Stimulated activated CD4-positive, alpha-beta T cell treated with anti-CD3 and anti-CD28 coated beads, Interleukin-2, amount 100 ng/mL, for 24 hours (primary cell): ENCODE measurements at places on chromosomes 5 and 9.
A peak's percentile ranks its signal among the peaks of the same experiment; 100 is the strongest.

DNA sequence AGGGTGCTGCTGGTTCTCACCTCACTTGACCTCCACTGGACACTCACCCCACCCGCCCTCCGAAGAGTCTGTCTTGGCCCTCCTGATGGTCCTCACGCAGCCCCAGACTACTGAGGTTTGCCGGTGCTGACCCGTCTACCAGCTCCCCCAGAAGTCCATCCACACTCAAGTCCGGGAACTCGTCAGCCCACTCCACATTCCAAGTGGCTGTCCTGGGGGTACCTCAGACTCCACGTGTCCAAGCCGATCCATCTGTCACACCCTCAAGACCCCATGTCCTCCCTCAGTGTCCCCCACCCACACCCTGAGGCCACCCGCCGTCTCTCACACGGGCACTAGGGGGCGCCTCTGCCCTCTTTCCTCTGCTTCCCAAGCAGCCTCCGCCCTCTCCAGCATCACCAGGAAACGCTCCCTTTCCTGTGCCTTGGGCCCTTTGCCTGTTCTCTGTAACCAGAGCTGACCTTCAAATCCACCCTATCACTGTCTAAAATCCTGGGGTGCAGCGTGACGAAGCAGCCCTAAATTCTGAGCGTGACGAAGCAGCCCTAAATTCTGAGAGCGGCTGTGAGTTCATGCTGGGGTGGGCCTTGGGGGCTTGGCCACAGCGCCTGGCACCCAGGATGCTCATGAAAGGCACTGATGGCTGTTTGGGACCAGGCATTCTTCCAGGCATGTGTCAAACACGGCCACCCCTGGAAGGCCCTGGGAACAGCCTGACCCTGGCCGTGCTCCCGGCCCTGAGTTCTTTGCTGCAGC, 95.7 kb downstream of the KCNT1 start:
- peak; percentile 42 for DNase-seq

DNA sequence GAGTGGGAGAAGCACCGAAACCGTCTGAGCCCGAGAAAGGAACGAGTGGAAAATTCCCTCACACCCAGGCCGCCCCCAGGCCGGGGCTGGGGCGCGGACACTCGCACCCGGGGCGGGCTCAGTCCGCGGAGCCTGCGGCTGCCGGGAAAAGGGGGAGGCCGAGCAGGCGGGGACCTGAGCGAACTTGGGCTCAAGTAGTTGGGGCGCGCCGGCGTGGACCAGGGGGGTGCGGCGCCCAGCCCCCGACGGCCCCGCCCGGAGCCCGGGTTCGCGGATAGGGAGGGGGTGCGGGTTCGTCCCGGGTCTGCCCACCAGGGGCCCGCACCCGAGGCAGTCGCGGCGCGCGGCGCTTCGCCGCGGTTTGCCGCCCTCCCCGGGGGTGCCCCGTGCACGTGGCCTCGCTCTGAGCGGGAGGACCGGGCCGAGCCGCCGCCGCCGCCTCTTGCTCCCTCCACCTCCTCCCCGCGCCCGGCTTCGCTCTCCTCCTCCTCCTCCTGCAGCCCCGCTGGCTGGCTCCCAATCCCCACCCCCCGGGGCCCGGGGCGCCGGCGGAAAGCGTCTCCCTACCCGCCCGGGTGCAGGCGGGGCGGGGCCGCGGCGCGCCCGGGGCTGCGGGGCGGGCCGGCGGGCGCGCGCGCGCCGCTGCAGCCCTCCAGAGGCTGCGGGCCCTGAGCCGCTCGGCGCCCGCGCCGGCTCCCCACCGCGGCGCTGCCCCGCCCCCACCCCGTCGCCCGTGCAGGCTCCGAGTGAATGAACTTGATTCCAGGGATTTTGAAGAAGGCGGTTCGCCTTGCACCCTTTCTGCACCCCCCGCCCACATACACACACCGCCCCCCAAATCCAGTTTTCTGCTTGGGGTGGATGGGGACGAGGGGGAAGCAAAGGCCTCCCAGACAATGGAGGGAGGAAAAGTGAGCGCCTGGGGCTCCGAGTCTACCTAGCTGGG, 1.3 kb upstream of the NFIB start:
- peak; percentile 28 for DNase-seq

DNA sequence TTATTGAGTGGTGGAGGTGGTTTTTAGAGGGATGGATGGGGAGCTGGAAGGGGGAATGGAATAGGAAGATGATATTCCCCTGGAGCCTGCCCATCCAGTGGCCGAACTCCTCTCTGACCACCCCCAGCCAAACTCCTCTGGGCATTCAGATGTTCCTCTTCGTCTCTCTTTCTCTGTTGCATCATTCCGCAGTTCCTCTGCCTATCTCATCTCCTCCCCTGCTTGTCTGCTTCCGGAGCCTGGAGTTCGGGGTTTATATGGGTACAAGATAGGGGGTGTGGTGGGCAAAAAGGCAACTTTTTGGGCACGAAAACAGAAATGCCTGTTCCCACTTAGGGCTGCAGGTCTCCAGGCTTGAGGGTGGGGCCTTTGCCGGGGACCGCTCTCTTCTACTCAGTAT, 12.2 kb upstream of the CDK5RAP2 start:
- no peak for DNase-seq

DNA sequence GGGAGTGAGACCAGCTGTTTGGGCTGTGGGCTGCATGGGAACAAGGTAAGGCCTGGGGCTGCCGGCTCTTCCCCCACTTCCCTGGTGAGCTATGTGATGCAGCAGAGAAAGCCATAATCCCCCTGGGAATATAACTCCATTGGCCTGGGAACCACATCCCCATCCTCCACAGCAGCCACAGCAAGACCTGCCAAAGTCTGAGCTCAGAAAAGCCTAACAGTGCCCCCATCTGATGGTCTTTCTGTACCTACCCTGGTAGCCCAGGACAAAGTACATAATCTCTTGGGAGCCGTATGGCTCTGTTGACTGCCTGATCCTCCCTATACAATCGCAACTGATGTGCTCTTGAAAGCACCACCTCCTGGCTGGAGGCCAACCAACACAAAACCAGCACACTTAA, 432.6 kb downstream of the CDH18 start:
- no peak for DNase-seq

DNA sequence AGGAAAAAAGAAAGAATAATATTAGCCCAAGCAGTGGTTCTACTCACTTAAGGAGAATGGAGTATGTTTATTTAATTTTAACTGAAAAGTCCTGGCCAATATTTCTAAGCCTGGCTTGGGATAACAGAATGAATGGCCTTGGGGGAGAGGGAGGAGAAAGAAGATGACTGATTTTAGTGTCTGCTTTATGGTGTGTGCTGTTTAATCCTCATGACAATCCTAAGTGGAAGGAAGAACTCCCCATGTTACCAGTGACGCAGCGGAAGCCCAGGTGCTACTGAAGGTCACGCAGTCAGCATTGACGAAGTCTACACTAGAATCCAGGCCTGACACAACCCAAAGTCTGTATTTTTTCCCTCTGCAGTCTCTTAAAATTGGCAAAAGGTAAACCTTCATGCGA, 50.5 kb downstream of the PALM2AKAP2 start:
- DNase-seq: no peak

DNA sequence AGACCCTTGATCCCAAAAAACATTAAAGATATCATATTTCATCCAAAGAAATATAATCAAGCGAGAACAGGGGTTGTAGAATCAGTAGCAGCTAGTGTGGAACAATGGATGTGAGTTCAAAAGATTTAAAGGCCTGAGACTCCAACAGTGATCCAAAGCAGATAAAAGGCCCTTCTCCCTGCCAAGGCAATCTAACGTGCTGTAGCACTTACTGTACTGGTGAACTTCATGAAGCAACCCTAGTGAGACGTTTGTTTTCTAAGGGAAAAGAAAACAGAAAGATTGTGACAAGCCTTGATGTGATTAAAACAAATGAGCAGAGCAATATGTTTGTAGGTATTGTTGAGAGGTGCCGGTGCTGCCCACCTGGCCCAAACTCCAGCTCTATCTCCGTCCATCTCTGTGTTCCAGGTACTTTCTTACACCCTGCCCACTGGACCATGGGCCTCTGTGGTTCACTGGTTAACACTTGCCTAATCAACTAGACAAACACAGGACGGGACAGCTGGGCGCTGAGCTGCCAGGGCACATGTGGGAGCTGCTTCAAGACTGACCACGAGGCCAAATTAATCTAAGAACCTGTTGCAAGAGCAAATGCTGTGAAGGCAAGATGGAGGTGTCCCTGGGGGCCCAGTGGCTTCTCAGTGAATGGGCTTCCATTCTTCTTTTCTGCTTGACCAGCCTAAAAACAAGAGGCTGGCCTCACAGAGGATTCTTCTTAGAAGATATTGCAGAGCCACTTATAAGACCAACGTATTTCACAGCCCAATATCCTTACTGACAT, 265.5 kb downstream of the CWC27 start:
- DNase-seq: no peak

DNA sequence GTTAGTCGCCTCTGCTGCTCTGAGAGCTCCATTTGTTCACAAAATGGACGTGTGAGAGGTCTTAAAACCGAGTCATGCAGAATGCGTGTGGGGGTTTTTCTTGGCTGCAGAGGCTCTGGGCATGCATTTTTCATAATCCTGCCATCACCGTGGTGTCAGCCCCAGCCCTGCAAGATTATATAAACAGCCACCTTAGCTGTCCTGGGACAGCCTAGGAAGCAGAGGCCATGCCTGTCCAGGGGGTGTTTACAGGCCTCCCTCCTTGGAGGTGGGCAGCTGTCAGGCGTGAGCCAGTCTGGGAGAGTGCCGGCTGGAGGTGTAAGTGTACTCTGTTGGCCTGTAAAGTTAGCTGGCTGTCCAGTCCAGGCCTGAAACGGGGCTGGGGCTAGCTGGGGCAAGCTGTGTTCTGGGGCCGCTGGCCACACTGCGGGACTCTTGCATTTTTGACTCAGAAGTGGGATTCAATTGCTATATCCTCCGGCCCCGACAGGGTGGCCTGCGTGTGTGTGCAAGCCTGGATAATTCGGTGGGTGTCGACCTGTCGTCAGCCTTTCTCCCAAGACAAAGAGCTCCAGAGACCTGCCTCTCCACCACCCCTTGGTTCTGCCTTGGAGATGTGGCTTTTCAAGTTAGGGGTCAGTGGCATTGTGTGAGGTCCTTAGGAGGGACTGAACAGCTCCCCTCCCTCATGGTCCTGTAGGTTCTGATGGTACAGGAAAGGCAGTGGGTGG, 2.4 kb downstream of the WNK2 start:
- no peak for DNase-seq

GRCh38 chr9:79224672-79225433, 346.9 kb upstream of the TLE4 start:
- no peak for DNase-seq

DNA sequence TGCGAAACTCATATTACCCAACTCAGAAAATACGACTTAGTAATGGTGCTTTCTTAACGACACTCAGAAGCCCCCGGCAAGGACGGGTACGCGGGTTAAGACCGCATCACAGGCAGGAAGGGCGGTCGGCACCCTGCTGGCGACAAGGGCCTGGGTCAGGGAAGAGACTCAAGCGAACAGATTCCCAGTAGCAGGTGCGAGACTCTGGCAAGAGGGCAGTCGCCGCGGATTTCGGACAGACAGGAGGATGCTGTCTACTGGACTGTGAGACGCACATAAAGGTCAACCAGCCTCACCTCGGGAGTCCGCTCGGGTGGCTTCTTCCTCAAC, 398 bp downstream of the RAPGEF6 start:
- peak; percentile 61 for DNase-seq

DNA sequence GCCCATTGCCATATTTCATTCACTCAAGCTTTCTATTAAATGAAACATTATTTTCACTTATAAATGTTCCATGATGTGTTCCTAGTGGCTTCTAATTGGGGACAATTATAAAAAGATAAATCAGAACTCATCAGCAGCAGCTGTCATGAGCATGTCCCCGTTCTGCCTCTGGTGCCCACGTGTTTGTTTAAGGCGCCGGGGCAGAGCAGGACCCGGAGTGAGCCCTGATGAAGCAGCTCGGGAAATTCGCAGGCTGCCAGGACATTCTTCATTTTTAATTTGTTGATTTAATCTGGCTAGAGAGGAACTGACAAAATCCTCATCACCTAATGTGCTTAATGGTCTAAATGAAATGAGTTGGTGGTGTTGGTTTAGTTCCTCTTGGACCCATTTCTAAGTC, 475.0 kb downstream of the CTNND2 start:
- no peak for DNase-seq

DNA sequence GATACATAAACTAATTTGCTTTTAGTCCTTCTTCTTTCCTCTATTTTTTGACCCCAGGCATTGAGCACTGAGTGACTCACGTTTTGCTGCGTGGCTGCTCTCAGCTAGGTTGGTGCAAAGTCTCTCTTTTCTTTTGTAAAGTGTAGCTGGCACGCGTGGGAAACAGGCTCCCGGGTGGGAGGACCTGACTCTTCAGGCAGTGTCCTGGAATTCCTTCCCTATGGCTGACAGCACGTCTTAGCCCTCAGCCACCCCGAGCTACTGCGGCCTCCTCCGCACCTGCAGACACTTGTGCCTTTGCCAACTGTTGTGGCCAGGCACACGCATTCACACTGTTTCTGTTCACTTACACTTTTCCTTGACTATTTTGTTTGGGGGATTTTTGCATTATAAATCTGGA, 877 bp upstream of the SCGB3A1 start:
- DNase-seq: no peak

DNA sequence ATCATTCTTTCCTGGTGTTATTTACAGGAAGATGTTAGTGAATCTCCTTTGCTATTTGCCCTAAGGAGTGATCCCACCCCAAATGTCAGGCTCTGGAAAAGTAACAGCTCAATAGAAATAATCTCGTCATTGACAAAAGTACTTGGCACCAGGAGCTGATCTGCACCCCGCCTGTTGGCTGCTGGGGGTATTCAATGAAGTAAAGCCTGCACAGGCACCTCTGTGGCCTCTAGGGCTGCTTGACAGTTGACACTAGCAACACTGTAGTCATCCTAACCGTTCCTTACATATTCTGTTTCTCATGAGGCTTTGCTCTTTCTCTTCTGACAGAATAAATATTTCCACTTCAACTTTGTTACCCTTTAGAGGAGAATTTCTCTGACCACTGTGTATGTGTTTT, 103.4 kb downstream of the DOCK2 start:
- no peak for DNase-seq
